CD8-positive, alpha-beta memory T cell (primary cell): ENCODE measurements at places on chromosomes 5 and 9. TPM values are rescaled to one million over a fixed set of nuclear protein-coding genes. Genes with fewer than 3 reads are reported as not detected.

DNA sequence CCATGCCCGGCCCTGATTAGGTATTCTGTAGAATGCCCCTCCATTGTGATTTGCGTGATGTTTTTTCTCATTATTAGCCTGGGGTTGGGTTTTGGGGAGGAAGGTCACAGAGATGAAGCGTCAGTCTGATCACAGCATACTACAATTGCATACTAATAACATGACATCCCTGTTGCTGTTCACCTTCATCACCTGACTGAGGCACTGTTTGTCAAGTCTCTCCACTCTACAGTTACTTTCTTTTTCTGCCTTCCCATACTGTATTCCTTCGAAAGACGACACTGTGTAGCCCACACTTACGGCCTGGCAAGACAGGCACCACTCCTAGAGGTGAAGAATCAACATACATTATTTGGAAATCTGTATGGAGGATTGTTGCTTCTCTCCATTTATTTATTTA, 5.5 kb downstream of the ZNF354C start:
- no peak for DNase-seq
- peaks cover 18% of the 10 kb centered on the region for H3K36me3 ChIP-seq
- H3K4me3 ChIP-seq: no peak overlapping the region
- H3K4me1 ChIP-seq: peaks cover 12% of the 10 kb centered on the region

GRCh38 chr9:94600258-94600657, 6.6 kb upstream of the FBP2 start:
- no peak for DNase-seq
- no peak overlapping the region for H3K4me3 ChIP-seq
- no peak overlapping the region for H3K27ac ChIP-seq
- no peaks in the 10 kb centered on the region for H3K27me3 ChIP-seq

DNA sequence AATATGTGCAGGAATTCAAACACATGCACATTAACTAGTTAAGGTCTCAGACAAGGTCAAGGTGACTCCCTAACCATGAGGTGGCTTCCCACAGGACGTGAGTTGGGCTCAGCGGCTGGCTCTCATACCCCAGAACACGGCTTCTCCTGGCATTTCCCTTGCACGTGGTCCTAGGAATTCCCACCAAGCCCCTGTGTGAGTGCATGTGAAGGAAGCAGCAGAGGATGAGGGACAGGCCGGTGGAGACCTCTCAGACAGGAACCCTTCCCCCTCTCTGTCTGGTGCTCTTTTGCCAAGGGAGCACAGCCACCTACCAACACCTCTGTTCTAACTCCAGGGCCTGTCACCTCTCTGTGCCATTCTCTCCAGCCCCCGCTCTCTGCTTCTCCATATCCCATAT, 271.0 kb downstream of the FSTL4 start:
- DNase-seq: no peak
- H3K36me3 ChIP-seq: no peaks in the 10 kb centered on the region
- no peak overlapping the region for H3K27ac ChIP-seq
- H3K4me3 ChIP-seq: no peak overlapping the region

GRCh38 chr9:71985297-71985911, 74.0 kb downstream of the C9orf85 start:
- no peaks in the 10 kb centered on the region for H3K4me1 ChIP-seq
- H3K27ac ChIP-seq: no peak overlapping the region
- no peaks in the 10 kb centered on the region for H3K36me3 ChIP-seq
- H3K4me3 ChIP-seq: no peak overlapping the region

DNA sequence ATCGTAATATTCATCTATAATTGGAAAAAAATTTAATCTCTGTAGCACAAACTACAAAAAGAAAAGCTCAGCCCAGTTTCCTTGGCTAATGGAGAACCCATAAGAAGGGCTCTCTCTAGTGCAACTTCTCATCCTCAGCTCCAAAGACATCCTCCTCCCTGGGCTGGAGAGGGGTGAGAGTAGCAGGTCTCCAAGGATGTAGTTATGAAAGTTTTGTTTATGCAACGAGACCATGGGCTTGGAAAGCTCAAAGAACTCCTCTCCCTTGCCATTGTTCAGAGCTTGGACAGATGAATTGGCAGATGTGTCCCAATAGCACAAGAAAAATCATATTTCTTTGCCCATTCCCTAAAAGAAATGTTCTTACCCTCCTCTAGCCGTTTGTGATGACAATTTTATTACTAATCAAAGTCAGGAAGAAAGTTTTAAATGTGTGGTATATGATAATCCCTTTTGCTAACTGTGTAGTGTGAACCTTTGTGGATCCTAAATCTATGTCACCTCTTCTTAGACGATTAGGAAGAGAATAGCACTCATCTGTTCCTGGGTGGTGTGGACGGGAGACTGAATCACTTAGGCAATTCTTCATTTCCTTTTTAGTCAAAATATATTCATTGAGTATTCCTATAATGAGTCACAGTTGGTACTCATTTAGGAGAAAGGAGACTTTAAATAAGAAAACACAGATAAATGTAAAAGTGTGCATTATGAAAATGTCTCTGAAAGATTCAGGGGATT, 52.2 kb downstream of the GARNL3 start:
- H3K27ac ChIP-seq: no peak overlapping the region
- H3K4me1 ChIP-seq: no peaks in the 10 kb centered on the region
- DNase-seq: no peak
- no peaks in the 10 kb centered on the region for H3K27me3 ChIP-seq

DNA sequence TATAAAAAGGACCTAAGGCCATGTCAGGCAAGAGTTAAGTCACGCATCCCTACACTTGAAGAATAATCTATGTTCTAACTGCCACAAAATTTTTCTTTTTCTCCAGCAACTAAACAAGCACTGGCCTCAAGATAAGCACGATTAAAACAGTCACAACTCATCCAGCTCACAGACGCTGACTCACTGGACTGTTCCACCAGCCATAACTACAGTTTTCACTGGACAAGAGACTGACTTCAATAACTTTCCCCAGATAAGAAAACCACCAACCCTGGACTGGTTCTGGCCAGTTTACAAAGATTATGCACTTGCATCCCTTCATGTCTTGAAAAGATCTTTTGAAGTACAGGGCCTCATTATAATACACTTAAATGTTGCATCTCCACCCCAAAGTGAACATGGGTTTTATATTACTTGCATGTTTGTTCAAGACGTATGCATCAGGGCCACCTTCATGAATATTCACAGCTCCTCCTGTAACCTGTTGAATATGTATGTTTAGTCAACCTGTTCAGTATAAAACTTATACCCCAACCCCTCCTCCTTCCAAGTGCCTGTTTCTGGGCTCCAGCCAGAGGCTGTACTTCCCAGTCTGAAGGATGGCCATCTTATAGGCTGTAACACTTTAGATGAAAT, 129.3 kb upstream of the EPB41L4A start:
- peak overlapping the region; percentile 64 for H3K27ac ChIP-seq
- no peak for DNase-seq

- H3K27me3 ChIP-seq: no peaks in the 10 kb centered on the region
- H3K27ac ChIP-seq: no peak overlapping the region
- DNase-seq: no peak
- H3K4me1 ChIP-seq: no peaks in the 10 kb centered on the region
Measured at GRCh38 chr5:135827965-135828781, 6.3 kb upstream of the SLC25A48 start.

DNA sequence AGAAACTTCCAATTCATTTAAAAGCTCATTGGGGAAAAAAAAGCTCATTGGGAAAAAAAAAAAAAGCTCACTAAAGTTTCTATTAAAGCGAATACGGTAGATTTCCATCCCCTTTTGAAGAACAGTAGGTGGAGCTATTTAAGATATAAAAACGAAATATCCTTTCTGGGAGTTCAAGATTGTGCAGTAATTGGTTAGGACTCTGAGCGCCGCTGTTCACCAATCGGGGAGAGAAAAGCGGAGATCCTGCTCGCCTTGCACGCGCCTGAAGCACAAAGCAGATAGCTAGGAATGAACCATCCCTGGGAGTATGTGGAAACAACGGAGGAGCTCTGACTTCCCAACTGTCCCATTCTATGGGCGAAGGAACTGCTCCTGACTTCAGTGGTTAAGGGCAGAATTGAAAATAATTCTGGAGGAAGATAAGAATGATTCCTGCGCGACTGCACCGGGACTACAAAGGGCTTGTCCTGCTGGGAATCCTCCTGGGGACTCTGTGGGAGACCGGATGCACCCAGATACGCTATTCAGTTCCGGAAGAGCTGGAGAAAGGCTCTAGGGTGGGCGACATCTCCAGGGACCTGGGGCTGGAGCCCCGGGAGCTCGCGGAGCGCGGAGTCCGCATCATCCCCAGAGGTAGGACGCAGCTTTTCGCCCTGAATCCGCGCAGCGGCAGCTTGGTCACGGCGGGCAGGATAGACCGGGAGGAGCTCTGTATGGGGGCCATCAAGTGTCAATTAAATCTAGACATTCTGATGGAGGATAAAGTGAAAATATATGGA, at the start of gene PCDHGA12:
Gene PCDHGA12 (plus strand): TSS at position 176 of the 782 bp plus-strand sequence. CDS start 253 bp downstream, at position 429.
- H3K27ac ChIP-seq: no peak within 1 kb of the TSS
- no peak for DNase-seq
- no peaks in the 10 kb centered on the region for H3K4me1 ChIP-seq
- no peak within 1 kb of the TSS for H3K4me3 ChIP-seq

DNA sequence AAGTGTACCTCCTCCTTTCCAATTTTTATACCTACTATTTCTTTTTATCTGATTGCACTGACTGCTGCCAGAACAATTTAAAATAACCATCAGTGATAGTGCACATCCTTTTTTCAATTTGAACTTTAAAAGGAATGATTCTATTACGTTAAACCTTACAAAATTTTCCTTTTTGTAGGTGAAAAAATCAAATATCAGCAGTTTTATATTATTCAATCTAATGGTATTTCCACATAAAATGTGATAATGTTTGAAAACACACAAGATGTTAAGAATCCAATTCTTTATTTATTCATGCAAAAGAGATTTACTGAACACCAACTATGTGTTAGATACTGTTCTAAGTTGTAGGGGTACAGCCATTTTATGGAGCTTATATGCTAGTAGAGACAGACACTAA, 105.7 kb downstream of the GDNF start:
- no peak overlapping the region for H3K27ac ChIP-seq
- no peak overlapping the region for H3K4me3 ChIP-seq
- H3K36me3 ChIP-seq: peaks cover 4% of the 10 kb centered on the region
- H3K4me1 ChIP-seq: peaks cover 4% of the 10 kb centered on the region
- DNase-seq: no peak

DNA sequence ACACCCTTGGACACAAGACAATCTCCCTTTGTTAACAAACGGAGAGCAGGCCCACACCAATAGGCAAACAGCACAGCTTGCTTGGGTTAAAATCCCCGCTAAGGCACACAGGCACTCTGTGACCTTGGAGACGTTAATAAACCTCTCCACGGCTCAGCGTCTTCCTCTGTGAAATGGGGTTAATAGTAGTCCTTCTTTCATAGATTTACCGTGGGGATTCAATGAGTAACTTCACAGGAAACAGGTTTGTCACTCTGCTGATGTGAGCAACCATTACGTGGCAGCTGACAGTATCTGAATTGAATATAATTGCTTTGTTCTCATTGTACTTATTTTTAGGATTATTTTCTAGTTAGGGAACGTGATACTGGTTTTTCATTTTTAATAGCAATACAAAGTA, 65.2 kb upstream of the ADRA1B start:
- no peaks in the 10 kb centered on the region for H3K4me1 ChIP-seq
- H3K27ac ChIP-seq: no peak overlapping the region
- no peaks in the 10 kb centered on the region for H3K36me3 ChIP-seq

DNA sequence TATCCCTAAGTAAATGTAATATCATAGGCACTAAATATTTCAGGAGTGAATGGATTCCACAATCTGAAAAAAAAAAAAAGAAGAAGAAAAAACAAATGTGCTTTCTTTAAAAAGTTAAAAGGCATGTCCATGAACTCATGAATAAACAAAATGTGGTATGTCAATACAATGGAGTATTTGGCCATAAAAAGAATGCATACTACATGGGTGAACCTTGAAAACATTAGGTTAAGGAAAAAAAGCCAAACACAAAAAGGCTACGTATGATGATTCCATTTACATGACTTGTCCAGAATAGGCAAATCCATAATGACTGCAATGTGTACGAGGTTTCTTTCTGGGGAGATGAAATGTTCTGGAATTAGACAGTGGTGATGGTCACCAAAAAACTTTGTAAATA, 45.3 kb downstream of the FNIP1 start:
- DNase-seq: no peak
- H3K27me3 ChIP-seq: no peaks in the 10 kb centered on the region
- H3K4me1 ChIP-seq: peaks cover 32% of the 10 kb centered on the region
- H3K36me3 ChIP-seq: no peaks in the 10 kb centered on the region
- H3K27ac ChIP-seq: no peak overlapping the region

- no peak for DNase-seq
- no peaks in the 10 kb centered on the region for H3K27me3 ChIP-seq
- H3K4me3 ChIP-seq: no peak overlapping the region
- no peaks in the 10 kb centered on the region for H3K4me1 ChIP-seq
- H3K36me3 ChIP-seq: no peaks in the 10 kb centered on the region
Measured at GRCh38 chr5:145778144-145778900, 56.8 kb downstream of the PRELID2 start.

DNA sequence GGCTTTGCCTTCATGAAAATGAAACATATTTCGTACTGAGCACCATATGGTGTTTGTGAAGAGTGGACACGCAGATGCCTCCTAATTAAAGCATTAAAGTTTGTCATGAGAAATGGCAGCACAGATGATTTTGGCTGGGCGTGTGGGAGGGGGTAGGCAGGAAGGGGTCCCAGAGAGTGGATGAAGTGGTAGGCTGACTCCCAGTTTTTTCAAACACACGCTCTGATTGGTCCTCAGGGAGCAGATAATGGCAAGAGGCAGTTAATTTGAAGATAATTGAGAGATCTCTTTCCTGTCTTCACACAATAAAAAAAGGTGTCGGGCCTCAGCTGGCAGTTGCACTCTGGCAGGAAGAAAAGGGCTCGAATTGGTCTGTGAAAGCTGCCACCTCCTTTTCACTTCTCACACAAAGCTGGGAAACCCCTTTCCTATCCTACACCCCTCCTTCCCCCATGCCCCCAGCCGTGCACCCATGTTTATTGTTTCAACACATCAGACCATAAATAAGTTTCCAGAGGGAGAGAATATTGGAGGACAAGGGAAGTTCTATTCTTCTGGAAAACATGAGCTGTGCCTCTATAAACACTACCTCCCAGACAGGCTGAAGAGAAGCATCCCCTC, 429.6 kb downstream of the ARHGEF28 start:
- no peak overlapping the region for H3K4me3 ChIP-seq
- H3K27me3 ChIP-seq: no peaks in the 10 kb centered on the region
- no peak overlapping the region for H3K27ac ChIP-seq
- H3K36me3 ChIP-seq: no peaks in the 10 kb centered on the region
- no peak for DNase-seq
- H3K4me1 ChIP-seq: no peaks in the 10 kb centered on the region

GRCh38 chr5:58717303-58718007, 134.6 kb downstream of the RAB3C start:
- no peaks in the 10 kb centered on the region for H3K4me1 ChIP-seq
- no peak for DNase-seq
- no peaks in the 10 kb centered on the region for H3K27me3 ChIP-seq
- no peak overlapping the region for H3K4me3 ChIP-seq
- no peaks in the 10 kb centered on the region for H3K36me3 ChIP-seq

CCL21 gene
- not detected for polyA plus RNA-seq

WHRN gene
- 5.5 TPM for polyA plus RNA-seq

WDR31 gene
- polyA plus RNA-seq: 0.22 TPM

XRCC4 gene
- 6.9 TPM for polyA plus RNA-seq

ADRA1B gene
- polyA plus RNA-seq: not detected

NIM1K gene
- 0.20 TPM for polyA plus RNA-seq

NME5 gene
- not detected for polyA plus RNA-seq

SLC4A9 gene
- not detected for polyA plus RNA-seq

WDR38 gene
- not detected for polyA plus RNA-seq

CRHBP gene
- polyA plus RNA-seq: not detected

RASEF gene
- polyA plus RNA-seq: not detected
